ENCODE measurements at places on chromosomes 5 and 9.

- no peak for DNase-seq
These were observed 141.9 kb downstream of the CDK5RAP2 start for GRCh38 chr9:120438111-120438510.

- no peak for DNase-seq
These were observed 28.8 kb upstream of the DAB2IP start for GRCh38 chr9:121622387-121623203.

GRCh38 chr5:76638479-76638878 lies 15.3 kb upstream of the F2RL2 start:
- peak; percentile 26 for DNase-seq

GRCh38 chr5:100772006-100772405 lies 131.1 kb downstream of the ST8SIA4 start:
- no peak for DNase-seq

DNA sequence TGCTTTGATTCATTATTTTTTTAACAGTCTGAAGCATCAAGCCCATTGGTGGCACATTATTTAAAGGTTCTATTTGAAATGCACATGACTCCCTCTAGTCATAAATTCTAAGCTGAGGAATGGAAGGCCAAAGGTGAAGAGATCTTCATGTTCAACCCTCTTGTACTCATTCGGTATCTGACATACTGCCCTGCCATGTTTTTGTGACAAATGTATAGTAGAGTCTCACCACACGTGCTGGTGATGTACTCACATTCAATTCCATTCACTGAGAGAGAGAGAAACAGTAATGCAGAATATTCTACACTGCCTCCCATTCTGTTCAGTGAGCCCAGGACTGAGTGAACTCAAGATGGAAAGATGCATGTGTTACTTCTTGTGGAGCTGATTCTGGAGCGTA lies 98.3 kb downstream of the GDA start:
- DNase-seq, result no peak

DNA sequence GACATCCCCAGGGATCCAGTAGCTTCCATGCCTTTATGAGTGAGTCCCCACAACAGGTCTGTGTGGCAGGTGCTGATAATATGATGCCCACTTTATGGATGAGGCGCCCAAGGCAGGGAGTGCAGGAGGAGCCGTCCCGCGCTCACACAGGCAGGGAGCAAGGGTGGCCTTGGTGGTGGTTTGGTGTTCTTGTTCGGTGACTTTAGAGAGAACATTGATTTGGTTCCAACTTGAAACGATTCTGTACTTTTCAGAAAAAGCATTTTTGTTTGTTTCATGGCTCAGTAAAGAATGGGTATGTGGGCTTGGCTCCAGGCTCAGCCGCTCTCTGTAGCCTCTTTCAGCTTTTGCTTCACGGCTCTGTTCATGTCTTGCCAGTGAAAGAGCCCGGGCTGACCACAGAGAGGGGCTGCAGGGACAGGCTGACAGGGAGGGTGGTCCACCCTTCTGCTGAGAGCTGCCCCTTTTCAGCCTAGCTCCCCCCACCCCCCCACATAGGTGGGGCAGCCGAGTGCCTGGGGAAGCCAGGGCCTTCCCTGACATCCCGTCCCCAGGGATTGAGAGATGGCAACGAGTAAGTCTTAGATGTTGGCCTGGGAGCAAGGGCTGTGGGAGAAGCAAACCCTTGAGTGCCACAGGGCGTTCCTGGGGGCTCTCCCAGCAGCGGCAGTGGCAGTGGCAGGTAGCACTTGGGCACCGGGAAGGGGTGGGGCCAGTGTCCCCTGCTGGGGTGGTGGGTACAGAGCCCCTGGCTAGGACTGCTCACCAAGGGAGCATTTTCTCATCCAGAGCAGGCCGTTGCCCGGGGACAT lies 28.0 kb downstream of the NCS1 start:
- no peak for DNase-seq

- DNase-seq, result no peak
These were observed 495.9 kb downstream of the CSNK1G3 start for GRCh38 chr5:124007675-124008398.

DNA sequence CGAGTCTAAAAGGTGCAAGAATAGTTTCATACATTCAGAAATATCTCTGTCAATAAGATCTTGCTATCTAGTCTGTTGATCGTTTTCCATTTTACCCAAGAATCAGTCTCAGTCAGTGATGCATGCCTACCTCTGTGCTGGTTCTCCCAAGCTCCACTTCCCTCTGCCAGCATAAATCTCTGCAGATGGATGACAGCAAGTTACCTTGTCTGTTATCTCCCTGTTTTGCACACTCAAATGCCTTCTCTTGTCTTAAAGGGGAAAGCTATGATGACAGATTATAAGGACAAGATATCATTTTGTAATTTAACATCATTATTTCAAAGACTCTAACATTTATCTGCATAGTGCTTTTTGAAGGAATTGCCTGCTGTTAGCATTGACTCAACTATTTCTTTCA lies 802.1 kb upstream of the SEMA6A start:
- DNase-seq, result no peak

DNA sequence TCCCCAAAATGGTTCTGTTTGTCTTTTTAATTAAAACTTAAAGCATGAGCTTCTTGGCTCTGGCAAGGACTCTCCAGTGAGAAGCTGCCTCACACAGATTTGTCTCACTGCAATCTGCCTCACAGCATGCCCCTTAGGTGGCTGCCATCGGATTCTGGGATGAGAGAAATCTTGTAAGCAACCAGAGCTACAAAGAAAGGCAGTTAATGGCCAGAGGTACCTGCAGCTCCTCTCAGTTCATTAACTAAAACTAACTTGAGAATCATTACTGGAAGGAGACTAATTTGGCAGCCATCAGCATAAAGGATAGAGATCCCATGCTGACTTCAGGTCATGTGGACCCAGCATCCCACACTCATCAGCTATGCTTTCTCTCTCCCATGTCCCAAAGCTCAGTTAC lies 220.6 kb upstream of the DMAC1 start:
- DNase-seq, result no peak

GRCh38 chr9:105855987-105856386 lies 161.6 kb downstream of the TMEM38B start:
- no peak for DNase-seq

- DNase-seq, result no peak
These were observed 231.0 kb downstream of the ARHGEF28 start for GRCh38 chr5:73856997-73857396.

DNA sequence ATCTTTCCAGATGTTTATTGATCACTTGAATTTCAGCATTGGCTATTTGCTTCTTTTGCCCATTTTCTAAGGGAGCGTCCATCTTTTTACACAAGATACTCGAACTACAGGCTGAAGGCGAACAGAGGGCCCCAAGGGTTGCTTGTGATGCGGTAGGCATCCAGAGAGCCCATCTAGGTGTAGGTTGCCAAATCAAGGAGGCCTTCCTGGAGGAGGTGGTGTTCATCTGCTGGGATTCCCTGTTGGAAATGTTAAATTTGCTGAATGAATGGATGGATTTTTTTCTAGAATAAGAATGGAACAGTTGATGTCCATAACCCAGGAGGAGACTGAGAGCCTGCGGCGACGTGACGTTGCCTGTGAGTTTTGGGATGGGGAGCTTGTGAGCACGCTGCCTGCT lies 31.4 kb downstream of the LRSAM1 start:
- no peak for DNase-seq

All from GM12865 (cell line).